ENCODE measurements at places on chromosomes 5 and 9. TPM values are rescaled to one million over a fixed set of nuclear protein-coding genes. Genes with fewer than 3 reads are reported as not detected.

The LCN6 gene
- polyA plus RNA-seq = 0.18 TPM

DNA sequence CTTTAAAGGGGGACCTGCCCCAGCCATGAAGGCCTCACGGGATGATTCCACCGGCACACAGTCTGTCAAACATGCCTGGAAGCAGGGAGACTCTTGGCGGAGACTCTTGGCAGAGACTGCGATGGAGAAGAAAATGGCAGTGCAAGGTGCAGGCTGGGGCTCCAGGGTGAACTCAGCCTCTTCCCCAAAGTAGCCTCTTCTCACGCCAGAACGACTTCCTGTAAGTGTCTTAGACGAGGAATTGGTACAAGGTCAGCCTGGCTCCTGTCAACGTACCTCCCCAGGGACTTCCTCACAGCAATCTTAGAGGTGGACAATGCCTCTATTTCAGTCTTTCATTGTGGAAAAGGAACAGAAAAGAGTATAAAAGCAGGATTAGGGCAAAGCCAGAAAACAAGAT lies 109.3 kb downstream of the UGCG start:
- DNase-seq = no peak

DNA sequence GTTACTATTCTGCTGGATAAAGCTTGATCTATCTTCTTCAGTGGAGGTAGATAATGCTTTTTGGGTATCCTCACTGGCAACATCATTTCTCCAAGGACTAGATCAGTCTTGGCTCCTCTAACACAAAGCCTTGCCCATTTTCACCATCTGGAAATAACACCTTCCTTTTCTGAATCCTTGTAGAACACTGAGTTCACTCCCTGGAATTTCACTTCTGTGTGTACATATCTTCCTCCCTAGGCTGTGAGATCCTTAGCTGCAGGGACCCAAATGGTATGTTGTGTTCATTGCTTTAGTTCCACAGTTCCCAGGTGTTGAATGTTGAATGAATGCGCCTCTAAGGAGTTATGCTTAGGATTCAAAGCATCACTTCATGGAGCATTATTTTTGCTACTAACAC lies 16.7 kb upstream of the SLC36A1 start:
- no peak for DNase-seq

DNA sequence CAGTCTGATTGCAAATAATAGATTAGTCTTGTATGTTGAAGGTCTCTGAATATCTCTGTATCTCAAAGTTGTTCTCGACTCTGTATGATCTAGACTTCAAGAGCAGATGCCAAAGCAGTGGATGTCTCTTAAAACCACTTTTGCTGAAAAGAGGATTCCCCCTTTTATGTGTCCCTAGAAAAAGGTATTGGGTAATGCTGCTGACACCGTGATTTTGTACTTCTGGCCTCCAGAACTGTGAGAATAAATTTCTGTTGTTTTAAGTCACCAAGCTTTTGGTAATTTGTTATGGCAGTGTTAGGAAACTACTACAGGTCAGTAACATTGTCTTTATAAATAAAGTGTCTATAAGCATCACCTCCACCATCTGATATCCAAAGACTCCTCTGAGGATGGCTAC lies 85.3 kb upstream of the PIK3R1 start:
- DNase-seq = no peak

DNA sequence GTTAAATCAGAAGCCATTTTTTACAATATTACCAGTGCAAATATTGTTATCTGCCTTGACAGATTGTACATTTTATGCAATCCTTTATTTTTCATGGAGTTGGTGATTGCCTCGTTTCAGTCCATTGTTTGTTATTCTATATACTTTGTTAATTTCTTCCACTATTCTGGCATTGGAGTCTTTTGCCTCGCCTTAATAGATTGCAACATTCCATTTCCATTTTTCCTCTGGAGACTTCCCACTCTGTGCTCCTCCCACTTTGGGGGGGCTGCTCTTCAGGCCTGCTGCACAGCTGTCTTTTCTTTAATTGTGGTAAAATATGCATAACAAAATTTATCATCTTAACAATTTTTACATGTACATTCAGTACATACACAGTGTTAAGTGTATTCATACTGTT lies 4.4 kb upstream of the DCAF10 start:
- DNase-seq = no peak

- DNase-seq = no peak
Measured at GRCh38 chr5:150174285-150174684, 7.7 kb downstream of the CDX1 start.

- DNase-seq = no peak
Measured at GRCh38 chr5:58458743-58459145, 1.1 kb downstream of the PLK2 start.
